ENCODE measurements at places on chromosomes 3 and 15.
A peak's percentile ranks its signal among the peaks of the same experiment; 100 is the strongest.

DNA sequence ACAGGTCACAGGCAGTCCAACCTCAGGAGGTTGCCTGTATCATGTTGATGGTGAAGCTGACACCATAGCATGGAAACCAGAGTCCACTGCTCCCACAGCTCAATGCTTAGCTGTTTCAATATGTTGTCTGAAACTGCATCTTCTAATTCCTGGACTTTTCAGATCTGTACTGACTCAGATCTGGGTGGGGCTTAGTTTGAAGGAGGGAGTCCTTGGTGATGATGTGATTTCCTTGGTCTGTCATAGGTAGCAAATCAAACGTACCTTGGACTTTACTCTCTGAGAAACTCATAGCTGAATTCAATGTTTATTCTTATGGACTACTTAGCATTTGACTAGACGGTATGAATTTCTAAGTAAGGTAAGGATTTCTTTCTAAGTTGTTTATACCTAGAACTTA lies at the start of gene HHLA2:
HHLA2 (plus strand) TSS at position 310 of the 400 bp plus-strand sequence. CDS start 55,266 bp downstream, outside the sequence.
- DNase-seq = no peak

DNA sequence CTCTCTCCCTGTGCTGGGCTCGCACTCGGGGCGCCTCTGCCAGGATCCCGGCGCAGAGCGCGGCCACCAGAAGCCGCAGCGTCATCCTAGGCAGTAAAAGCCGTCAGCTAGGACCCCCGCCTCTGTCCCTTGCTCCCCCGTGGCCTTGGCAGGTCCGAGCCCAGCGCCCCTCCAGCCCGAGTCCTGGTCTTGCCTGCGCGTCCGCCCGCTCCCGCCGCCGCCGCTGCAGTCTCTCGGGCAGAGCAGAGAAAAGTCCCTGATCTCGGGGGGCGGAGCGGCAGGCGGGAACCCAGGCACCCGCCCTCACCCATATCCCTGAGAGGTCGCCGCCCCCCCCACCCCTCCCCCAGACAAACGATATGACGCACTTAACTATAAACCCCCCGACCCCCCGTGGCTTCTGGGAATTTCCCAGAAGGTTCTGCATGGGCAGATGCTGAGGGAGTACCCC lies at the start of gene COL7A1:
COL7A1 (minus strand) TSS at position 255 of the 451 bp plus-strand sequence; CDS start at position 85, 170 bp downstream.
- peak; percentile 35 for DNase-seq

- no peak for DNase-seq
Measured at GRCh38 chr3:22360164-22360563, 609.2 kb upstream of the ZNF385D start.

DNA sequence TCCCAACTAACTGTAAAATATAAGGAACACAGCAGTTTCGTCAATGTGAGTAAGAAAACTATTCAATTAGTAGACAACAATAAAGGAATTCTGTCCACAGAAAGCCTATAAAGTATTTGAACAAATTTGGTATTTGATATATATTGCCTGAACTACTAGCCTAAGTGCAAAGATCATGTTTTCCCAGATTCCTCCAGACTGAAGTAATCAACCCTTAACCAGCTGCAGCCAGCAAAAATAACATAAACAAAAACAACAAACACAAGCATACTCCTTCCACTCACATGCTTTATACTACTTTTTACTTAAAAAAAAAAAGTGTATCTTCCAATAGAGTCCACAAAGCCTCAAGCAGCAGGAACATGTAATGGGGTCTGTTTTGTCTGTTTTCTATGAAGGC lies 24.1 kb downstream of the PGBD4 start:
- DNase-seq = no peak

DNA sequence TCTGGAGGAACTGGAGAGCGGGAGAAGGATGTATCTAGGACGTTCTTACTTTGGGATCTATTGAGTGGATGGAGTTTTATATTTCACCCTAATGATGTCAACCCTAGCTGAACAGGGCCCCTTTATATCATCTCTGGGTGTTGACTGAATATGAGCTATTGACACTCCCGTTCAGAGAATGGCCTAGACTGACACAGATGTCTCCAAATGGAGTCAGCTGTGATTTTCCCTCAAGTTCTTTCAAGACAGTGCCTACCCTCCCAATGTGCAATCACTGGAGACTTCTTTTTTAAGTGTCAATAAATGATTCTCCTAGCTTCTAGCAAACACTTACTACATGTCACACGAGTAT lies 63.8 kb downstream of the FRMD4B start:
- DNase-seq = no peak

DNA sequence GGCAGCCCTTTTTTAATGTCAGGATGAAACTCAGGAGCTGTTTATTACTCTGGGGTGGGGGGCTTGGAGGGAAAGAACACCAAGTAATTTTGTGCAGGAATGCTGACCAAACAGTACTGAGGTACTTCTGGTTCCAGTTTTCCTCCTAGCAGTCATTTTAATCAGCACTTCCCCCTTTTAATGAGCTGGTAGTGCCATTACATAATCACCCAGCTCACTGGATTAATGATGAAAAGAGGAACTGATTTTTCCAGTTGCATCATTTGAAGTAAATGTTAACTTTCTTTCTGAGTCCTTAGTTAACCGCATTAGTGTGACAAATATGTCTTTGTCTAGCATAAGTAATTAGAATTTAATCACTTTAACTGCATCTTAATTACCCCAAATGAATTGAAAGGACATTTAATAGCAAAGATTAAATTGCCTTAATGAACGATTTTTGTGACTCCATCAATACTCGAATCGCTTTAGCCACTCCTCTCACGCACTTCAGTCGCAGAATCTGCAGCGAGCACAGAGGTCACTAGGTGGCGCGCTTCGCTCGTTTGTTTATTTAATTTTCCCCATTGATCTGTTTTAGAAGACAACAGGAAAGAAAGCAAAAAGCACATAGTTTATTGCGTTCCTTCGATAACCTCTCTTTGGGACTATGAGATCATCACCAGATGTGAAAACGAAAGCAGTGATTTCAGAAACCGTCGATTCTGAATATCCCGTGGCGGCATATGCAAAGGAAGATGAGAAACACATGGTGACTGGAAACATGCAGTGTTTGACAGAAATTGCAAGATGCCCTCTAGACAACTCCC lies 9.8 kb downstream of the ONECUT1 start:
- peak; percentile 79 for DNase-seq

GRCh38 chr3:42898896-42899675 lies 6.9 kb upstream of the ZNF662 start:
- no peak for DNase-seq

GRCh38 chr15:57485869-57486268 lies 105.8 kb upstream of the MYZAP start:
- DNase-seq = peak; percentile 40

DNA sequence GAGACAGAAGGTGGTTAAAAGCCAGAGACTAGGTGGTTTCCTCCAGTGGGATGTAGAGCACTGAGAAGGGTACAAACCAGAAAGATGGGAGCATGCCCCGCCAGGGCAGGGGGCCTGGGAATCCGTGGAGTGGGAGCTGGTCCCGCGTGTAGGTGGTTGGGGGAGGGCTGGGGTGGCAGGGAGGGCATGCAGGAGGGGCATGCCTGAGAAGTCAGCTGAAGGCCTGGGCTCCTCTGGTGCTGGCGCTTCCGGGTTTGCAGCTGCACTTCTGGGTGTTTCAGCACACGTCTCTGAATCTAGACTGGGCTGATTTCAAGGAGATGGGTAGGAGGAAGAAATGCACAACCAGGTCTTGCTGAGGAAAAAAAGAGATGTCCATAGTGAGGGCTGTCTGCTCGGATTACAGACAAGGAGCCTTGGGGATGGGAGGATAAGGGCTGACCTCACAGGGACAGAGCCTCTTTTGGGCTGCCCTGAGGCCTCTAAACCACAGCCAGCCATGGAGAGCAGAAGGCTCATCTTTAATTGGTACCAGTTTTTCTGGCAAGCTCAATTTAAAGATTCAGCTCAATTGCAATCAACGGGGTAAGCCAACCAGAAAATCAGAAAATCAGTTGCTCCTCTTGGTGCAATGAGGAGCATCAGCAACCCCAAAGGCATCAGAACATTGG lies 151.9 kb downstream of the FAM43A start:
- DNase-seq = no peak

DNA sequence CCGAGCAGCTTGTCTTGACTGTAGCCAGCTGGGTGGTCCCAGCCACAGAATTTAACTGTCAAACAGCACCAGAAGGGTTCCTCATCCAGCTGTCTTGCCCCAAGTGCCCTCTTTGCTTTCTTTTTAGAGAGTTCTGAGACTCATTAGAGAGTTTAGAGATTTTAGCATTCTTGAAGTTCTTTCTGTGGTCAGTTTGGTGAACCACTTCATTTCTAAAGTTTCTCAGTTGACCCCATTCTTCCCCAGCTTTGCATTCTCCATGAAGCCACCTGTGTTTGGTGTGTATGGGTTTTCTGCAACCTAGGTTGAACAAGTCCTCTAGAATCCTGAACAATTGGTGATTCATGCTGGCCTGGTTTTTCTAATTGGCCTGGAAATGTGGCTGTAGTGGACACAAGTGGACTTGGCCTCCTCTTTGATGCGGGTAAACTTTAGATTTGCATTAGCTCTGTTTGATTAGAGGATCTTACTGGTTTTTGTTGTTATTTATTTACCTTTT lies 33.7 kb downstream of the FLNB start:
- DNase-seq = peak; percentile 59

DNA sequence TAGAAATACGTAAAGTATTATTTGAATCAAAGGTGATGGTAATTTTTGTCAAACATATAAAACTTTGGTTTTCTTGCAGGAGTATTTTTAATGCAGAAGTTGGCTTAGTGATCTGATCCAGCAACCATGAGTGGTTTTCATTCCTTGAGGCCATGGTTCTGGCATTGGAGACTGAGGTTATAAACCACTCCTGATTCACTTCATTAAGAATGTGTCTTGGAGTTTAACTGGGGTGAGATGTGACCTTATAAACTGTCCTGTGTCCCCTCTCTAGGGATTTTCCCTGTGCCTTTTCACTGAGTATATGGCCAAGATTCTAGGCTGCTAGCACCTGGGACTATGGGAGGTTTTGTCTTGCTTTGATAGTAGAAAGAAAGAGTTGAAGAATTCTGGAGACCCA lies 94.3 kb downstream of the RYR3 start:
- DNase-seq = no peak

GRCh38 chr15:83747050-83747717 lies 93.3 kb downstream of the ADAMTSL3 start:
- DNase-seq = no peak

DNA sequence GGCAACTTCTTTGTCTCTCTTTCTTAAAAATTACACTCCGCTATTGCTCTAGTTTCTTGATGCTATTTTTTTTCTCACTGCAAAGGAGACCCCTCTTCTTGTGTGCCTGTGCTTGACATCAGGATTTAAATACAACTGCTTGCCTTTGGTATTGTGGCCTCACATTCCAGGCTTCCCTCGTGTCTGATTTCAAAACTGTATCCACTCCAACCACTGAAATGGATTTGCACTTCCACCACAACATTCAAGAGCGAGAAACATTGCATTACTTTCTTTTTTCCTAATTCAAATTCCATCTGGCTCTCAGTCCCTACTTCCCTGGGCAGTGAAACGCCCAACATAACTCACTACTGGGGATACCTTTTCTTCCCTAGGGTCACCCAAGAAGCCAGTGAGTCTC lies 50.4 kb upstream of the PXYLP1 start:
- no peak for DNase-seq
